Activated T-cell treated with anti-CD3 and anti-CD28 coated beads for 1 hour (primary cell): ENCODE measurements at places on chromosomes 2 and 18.

- DNase-seq: no peak
Observed at GRCh38 chr2:231321556-231322334, 73.8 kb upstream of the B3GNT7 start.

- no peak for DNase-seq
Observed at GRCh38 chr2:218002143-218002844, 501 bp downstream of the TNS1 start.

DNA sequence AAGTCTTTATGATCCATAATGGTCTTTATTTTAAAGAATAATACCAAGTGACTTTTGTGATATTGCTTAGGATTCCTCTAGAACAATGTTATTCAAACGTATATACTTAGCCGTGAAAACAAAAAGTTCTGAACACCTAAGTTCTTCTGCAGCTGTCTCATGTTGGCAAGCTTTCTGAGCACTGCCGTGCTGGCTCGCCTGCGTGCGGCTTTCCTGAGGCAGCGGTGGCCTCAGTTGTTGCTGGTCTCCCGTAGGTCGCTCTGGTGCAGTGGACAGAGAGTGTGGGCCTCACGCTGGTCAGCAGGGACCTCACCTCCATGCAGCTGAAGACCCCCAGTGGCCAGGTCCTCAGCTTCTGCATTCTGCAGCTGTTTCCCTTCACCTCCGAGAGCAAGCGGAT lies 66.8 kb upstream of the NFATC1 start:
- DNase-seq: no peak

DNA sequence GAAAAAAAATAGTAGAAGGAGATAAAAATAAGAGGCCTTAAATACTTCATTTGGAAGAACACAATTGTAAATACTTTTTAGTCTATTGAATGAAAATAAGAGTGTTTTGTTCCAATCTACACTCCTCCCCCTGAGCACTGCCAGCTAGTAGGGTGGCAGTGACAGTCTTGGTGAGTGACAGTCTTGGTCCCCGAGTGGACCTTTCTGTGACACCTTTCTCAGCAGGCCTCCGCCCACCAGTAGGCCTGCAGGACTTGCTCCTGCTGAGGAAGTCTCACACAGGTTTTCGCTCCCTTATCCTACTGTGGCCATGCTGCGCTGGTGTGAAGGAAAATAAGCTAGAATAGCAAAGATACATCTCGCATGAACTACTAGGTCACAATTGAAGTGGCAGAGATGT lies 666.8 kb downstream of the NR4A2 start:
- no peak for DNase-seq

DNA sequence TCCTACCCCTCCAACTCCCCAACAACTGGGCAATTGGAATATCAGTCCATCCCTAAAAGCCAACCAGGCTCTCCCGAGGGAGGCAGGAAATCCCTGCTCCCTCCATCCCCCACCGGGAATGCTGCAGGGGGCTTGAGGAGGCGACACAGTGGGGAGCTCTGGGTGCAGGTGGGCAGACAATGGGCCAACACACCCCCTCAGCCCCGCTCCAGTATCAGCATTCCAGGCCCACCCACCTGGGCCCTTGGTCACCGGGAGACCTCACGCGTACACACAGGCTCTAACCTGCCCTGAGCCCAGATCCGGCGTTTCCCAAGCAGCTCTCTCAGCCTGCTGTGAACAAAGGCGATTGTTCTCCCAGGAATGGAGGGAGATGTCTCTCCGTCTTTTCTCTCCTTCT lies 37.6 kb upstream of the FZD7 start:
- no peak for DNase-seq

- DNase-seq: no peak
Observed at GRCh38 chr18:61556316-61556715, 223.1 kb downstream of the CDH20 start.

- DNase-seq: no peak
Observed at GRCh38 chr18:78701771-78702396, 277.7 kb upstream of the SALL3 start.

GRCh38 chr2:64652231-64653108 lies 1.2 kb downstream of the SERTAD2 start:
- DNase-seq: no peak

- no peak for DNase-seq
Observed at GRCh38 chr18:48693625-48694262, 154.9 kb downstream of the CTIF start.

- no peak for DNase-seq
Observed at GRCh38 chr2:97675430-97676113, 6.1 kb downstream of the C2orf92 start.

- DNase-seq: no peak
Observed at GRCh38 chr2:101501443-101501842, 26.5 kb upstream of the RFX8 start.

DNA sequence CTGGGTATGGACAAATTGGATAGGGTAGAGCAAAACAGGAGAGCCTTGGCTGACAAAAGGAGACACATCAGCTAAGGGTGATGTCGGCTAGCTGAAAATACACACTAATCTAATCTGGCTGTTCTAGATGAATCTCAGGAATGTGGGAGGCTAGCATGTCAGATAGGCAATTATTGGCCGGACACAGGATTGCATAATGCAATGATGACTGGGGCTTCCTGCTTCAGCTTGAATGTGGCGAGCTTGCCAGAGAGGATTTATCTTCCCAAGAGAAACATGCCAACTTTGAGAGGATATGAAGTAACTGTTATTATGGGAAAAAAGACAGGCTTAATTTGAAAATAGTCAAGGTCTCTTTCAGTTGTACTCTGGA lies 102.4 kb downstream of the TRIB2 start:
- DNase-seq: no peak

DNA sequence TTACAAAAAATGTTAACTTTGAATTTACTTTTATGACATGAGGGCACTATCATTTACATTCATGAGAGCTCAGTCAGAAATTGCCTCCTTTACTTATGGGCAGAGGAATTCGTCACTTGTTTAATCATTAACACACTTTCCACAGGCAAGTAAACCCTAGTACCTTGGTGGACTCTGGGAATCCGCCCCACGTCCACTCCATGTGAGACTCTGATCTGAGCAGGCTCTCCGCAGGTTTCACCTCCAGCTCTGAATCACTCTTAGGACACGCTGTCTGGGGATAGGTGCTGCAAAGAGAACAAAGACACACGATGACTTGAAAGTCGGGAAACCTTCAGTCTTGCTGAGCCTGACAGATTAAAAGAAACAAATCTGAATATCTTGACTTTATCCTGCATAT lies 73.6 kb downstream of the LPIN2 start:
- no peak for DNase-seq

DNA sequence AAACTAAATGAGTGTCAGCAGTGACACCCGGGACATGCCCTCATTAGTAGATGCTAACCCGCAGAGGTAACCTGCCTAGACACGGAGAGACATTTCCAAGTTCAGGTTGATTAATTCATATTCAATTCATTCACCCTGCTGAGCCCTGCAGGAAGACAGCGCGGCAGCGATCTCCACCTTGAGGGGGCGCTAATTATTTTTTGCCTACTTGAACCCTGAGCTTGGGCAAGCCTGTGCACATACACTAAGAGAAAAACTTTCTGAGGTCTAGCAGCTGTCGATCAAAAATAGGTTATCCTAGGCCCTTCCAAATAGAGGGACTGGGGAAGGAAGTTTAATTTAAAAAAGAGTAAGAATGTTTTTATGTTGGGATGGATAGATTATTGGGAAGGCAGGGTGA lies 1.3 kb upstream of the LYPD6 start:
- DNase-seq: no peak

- no peak for DNase-seq
Observed at GRCh38 chr2:42107249-42108042, 59.6 kb downstream of the PKDCC start.

DNA sequence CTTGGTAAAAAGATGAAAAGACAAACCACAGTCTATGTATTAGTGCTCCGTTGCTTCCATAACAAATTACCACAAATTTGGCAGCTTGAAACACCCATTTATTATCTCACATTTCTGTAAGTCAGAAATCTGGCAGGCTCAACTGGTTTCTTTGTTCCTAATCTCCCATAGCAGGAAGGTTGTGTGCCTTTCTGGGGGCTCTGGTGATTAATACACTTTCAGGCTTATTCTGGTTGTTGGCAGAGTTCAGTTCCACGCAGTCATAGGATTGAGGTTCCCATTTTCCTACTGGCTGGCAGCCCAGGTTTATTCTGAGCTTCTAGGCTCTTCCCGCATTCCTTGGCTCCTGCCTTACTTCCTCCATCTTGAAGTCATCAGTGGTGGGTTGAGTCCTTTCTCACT lies 189.3 kb downstream of the ANAPC1 start:
- no peak for DNase-seq

DNA sequence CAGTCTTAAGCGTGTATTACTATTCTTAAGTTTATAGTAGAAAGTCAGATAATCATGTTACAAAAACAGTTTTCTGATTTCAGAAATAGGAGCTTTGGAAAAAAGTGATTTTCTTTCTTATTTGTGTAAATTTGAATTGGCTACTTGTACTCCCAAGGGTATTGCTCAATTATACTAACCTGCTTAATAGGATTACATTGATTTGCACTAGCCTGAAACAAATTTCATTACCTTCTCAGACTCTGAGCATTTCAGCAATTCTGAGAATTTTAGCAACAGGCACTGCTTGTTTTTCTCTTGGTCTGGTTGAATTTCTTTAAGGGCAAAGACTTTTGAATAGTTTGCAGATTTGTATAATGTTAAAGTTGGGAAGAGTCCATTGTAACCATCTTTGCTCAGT lies 87.2 kb upstream of the NXPH2 start:
- no peak for DNase-seq

DNA sequence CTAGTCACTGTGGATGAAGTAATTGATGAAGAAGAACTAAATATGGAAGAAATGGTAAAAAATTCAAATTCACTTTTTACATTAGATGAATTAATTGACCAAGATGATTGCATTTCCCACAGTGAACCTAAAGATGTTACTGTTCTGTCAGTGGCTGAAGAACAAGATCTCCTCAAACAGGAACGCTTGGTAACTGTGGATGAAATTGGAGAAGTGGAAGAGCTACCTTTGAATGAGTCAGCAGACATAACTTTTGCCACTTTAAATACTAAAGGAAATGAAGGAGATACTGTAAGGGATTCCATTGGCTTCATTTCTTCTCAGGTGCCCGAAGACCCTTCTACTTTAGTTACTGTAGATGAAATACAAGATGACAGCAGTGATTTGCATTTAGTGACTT lies 26.6 kb upstream of the DYSF start:
- DNase-seq: no peak

- no peak for DNase-seq
Observed at GRCh38 chr2:120982598-120982997, 246.9 kb downstream of the GLI2 start.

- no peak for DNase-seq
Observed at GRCh38 chr18:12924616-12925015, 23.2 kb upstream of the SEH1L start.

DNA sequence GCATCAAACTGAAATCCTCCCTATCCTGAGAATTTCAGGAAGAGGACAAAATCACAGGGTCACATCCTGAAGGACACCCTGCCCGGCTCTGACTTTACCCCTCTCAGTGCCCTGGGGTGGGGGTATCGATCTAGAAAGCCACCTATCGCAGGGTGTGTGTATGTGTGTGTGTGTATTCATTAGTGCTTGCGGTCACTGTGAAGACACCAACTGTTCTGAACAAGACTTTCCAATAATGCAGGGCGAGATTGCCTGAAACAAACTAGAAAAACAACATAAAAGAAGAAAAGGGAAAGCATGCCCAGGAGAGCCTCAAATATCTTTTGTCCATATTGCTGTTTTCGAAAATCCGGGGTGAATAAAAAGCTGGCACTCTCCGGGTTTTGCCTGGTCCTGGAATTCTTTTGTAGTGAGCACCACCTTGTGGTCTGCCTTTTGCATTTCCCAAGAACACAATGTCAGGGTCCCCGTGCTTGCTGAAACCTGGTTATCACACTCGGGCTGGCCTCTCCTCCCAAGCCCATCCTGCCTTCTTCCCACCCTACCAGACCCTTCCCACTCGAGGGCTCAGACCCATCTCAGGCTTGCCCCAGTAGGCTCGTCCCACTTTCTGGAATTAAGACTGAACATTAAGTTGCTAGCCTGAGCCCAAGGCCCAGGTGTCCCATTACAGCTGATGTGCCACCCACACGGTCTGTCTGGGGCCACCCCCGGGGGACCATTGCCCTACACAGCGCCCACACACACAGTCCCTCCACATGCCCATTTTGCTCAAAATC lies 25.0 kb upstream of the COPS8 start:
- DNase-seq: no peak

GRCh38 chr2:85277416-85278158 lies 50.2 kb downstream of the TGOLN2 start:
- DNase-seq: no peak

GRCh38 chr18:68354176-68354575 lies 360.7 kb downstream of the TMX3 start:
- no peak for DNase-seq

GRCh38 chr2:199144546-199144945 lies 313.2 kb downstream of the SATB2 start:
- no peak for DNase-seq

DNA sequence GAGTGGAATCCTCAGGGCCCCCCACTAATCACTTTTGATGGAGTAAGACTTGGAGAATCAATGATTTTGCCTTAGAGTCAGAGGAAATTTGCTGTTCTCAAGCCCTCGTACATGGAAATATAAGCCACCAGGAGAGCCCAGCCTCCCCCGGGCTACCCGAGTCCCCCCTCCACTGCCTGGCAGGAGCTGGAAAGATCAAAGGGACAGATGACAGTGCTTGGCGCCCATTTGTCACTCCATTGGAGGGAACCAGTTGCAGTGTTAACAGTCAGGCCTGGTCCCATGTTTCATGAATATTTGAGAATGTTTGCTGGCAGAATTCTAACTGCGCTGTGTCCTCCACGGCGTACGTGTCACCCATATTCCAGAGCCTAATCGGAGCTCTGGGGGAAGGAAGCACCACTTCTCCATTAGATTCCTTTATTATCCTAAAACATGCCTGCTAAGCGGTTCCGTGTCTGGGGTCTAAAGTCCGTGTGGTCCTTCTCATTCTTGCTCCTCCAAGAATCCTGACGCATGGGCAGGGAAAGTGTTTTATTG lies 202.4 kb downstream of the KLHL29 start:
- DNase-seq: no peak

- DNase-seq: no peak
Observed at GRCh38 chr2:31275976-31276375, 42.0 kb downstream of the EHD3 start.

DNA sequence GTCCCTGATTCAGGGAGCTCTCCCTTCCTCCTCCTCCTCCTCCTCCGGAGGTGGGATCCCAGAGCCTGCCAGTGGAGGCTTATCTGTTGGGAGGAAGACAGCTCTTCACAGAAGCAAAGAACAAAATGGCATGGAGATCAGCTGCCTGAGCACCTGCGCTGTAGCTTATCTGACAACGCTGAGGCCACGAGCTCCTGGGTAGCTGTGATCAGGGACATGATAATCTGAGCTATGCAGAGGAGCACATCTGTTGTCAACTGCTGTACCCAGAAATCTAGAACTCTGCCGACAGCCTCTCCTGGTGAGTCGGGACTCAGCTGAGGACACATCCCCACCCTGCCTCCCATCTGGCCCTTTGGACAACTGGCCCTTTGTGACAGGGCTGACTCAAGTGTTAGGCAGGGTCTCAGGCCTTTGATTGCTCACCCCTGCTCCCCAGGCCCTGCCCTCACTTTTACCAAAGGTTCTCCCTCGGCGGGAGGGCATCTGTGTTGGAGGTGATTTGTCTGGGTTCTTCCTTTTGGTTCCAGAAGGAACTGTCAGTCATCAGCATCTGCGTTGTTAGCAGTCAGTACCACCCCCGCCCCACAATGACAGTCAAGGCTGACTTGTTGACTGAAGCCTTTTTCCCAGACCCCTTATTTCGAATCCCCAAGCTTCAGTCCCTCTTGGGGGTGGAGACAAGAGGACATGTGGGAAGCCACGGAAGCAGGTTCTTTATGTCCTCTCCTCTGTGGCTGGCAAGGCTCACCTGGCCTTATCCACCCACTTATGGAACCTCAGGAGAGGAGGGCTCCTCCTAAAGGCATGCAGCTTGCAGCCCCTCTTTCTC lies 5.9 kb upstream of the CNNM3 start:
- DNase-seq: no peak
